GM10248 (cell line): ENCODE measurements at places on chromosomes 12 and 14.

DNA sequence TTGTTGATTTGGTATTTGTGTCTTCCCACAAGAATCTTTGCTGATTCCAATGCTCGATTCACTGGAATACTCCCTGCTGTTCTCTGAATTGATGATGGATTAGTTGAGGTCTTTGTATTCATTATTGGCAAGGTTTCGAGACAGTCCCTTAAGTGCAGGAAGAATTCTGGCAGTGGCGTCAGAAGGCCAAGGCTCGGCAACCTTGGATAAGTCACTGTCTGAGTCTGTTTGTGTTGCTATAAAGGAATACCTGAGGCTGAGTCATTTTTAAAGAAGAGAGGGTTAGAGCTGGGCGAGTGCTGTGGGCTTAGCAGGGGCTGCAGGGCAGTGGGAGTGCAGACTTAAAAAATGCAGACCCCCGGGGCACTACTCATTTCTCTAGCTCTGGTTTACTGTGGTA, 56.9 kb downstream of the CHST11 start:
- DNase-seq: no peak

GRCh38 chr14:24858052-24858451, 191.9 kb downstream of the STXBP6 start:
- no peak for DNase-seq

DNA sequence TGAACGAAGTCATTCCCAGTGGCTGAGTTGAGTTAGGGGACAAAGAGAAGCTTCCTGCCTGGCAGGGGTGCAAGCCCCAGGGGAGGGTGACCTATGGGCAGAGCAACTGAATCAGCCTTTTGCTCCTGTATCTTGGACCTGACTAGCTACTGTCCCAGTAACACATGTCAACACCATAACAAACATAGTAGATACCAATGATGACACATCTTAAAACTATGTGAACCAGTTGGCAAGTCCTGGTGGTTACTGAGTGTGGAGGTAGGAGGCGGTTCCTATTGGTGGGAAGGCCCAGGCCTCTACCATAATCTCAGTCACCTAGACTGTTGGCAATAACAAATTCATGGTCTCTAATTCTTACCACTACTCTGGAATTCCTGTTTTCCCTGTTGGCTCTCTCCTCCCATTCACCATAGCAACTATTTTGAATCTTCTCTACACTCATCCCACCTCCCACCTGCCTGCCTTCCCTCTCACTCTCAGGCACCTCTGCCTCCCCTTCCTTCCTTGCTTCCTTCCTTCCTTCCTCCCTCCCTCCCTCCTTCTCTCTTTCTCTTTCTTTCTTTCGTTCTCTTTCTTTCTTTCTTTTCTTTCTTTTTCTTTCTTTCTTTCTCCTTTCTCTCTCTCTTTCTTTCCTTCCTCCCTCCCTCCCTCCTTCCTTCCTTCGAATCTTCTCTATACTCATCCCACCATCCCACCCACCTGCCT, 8.1 kb upstream of the P2RX7 start:
- no peak for DNase-seq

DNA sequence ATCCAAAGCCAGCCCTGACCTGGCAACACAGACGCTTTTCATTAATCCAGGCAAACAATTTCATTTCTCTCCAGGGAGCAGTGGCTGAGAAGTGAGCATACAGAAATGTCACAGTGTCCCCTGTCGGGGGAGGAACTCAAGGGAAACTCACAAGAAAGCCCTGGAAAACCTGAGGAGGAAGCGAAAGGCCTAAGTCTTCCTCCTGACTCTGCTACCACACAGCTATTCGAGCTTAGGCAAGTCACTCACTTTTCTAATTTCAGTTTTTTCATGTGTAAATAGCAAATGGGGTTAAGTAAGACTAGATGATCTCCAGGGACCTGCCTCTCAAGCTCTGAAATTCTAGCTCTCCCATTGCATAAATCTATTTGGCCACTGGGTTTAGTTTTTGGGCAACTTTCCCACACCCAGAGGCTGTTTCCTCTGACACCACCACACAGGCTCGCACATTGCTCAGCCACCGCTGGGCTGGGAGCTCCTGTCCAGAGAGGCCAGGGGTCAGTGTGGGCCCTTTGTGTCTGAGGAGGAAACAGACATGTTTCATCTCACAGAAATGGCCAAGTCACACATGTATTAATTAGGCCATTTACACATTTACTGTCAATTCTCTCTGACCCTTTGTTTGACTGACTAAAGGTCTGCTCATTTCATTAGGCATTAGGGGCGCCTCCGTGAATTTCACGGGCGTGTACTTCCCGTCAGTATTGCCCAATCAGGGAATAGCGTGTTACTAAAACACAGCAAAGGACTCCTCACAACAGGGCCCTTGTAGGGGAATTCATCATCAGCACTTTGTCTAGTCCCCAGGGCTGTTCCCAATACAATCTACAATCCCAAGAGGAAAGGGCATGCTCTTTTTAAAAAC, 9.8 kb upstream of the PNMA1 start:
- DNase-seq: no peak

- DNase-seq: no peak
Measured at GRCh38 chr12:113838896-113839295, 127.2 kb downstream of the RBM19 start.

DNA sequence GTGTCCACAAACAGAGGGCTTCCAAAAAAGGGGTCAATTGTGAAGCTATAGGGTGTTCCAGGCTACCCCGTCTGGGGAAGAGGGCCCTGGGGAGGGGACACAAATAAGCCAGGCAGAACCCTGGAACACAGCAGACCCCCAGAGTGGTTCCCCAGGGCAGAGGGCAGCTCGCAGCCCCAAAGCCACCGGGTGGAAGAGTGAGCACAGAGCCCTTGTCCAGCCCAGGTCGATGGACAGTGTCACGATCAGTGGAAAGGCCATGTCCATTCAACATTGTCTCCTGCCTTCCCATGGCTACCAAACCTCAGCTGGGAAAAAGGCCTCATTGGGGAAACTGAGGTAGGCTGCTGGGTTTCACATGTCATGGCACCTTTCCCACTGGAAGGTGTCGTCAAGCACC, 131.4 kb downstream of the DICER1 start:
- no peak for DNase-seq

GRCh38 chr12:79692860-79693577, 2.3 kb upstream of the PAWR start:
- DNase-seq: no peak

DNA sequence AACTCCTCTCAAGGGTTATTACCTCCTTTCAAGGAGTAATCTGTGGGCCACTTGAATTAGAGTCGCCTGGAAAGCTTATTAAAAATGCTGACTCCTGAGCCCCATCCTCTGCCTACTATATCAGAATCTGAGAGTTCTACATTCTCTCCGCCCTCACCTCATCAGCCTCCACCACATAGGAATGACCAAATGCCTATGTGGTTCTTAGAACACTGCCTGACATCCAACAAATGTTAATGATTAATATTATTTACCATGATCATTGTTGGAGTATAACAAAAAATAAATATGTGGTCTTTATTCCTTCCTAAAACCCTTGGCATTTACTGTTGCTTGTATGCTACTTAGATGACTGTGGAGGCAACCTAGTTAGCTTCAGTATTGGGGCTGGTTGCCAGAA, 91.9 kb downstream of the BBS10 start:
- no peak for DNase-seq

- no peak for DNase-seq
Measured at GRCh38 chr14:94903338-94903737, 133.4 kb upstream of the GSC start.

DNA sequence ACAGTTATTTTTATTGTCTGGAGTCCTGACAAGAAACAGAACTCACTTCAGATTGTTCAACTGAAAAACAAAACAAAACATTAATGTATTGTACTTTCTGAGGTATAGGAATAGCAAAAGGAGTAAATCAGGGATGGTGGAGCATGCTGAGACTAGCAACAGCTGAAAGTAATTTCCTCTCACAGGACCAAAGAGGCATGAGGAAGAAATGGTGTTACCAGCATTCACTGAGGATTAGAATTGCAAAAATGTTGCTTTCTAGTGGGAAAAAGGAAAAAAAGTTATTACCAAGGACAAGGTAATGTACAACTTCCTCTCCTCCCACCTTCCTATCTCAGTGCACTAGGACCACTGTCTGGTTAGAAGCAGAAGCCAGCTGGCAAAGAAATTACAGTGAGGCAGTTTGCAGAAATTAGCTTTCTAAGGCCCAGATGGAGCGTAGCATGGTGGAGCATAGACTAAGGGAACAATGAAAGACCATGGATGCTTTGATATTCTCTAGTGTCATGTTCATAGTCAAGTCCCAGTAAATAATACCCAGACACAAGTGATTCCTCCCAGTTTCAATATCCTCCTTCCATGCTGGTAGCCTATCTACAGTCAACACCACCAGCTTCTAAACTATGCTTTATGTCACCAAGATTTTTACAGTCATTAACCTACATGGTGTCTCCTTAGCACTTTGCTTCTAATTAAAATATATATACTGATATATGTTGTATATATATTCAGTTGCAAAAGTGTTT, 133.7 kb upstream of the DCN start:
- DNase-seq: no peak

GRCh38 chr12:129564768-129565167, 339.1 kb downstream of the TMEM132D start:
- DNase-seq: no peak

DNA sequence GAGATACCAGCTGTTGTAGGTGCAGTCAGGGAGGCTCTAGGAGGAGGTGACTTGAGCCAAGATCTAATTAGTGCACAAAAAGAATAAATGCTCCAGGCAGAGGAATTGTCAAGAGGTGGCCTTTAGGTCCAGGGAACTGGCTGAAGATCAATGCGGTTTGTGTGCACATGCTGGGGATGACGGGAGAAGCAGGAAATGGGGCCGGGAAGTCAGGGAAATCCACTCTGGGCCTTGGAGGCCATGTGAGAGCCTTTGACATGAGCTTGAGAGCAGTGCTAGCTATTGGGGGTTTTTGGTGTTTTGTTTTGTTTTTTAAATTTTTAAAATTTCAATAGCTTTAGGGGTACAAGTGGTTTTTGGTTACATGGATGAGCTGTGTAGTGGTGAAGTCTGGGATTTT, 67.4 kb downstream of the MVK start:
- DNase-seq: no peak

GRCh38 chr12:30025317-30025716, 241.6 kb upstream of the TMTC1 start:
- no peak for DNase-seq

GRCh38 chr12:3047961-3048360, 29.2 kb upstream of the TSPAN9 start:
- DNase-seq: no peak

- DNase-seq: peak; percentile 79
Measured at GRCh38 chr14:103679351-103679750, 35.9 kb downstream of the XRCC3 start.

DNA sequence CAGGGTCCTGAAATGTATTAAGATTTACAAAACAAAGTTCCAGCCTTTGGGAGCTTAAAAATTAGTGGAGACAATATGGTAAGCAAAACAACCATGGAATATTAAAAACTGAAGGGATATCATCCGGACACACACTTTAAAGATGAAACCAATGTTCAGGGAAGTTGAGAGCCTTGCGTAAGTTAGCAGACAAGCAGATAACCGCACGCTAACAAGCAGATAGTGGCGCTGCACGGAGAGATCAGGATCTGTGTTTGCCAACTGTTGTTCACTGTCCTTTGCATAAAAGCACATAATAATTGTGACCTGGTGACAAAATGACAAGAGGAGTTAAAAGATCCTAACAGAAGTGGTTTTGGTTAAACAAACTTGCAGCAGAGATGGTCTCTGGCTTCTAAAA, 14.3 kb upstream of the TMEM229B start:
- no peak for DNase-seq

DNA sequence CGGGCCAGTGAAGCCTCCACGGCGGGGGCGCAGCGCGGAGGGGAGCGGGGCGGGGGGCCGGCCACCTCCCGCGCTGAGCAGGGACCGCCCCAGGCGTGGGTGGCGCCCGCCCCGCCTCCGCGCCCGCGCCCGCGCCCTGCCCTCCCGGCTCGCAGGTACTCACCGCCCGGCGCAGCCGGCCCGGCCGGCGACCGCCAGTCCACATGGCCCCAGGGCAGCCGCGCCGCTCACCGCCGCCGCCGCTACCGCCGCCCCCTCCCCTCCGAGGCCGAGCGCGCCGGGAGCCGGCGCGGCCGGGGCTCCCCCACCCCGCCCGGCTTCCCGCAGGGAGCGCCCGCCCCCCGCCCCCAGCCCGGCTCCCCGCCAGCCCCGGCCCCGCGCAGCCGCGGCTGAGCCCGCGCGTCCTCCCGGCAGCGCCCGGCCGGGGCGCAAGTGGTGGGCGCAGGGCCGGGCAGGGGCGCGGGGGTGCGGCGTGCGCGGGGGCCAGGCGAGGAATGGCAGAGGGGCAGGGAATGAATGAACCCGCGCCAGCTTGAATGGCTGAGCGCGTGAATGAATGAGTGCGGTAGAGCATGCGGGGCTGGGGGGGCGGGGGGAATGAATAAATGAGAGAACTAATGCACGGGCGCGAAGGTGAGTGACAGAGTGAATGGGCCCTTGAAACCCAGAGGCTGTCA, at the start of gene BEGAIN:
Gene BEGAIN (minus strand): TSS at position 332 of the 677 bp plus-strand sequence. CDS start 127 bp downstream, at position 205.
- DNase-seq: no peak

DNA sequence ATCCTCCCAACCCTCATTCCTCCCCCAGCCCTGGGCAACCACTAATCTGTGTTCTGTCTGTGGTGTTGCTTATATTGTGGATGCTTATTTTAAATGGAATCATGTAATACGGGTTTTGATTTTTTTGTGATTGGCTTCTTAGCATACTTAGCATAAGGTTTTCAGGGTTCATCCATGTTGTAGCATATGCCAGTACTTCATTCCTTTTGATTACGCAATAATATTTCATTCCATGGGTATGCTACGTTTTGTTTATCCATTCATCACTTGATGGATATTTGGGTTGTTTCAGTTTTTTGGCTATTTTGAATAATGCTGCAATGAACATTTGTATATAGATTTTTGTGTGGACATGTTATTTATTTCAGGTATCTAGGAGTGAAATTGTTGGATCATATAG, 82.9 kb downstream of the TSPAN9 start:
- DNase-seq: no peak

- no peak for DNase-seq
Measured at GRCh38 chr14:104521816-104522745, 57.5 kb upstream of the C14orf180 start.

DNA sequence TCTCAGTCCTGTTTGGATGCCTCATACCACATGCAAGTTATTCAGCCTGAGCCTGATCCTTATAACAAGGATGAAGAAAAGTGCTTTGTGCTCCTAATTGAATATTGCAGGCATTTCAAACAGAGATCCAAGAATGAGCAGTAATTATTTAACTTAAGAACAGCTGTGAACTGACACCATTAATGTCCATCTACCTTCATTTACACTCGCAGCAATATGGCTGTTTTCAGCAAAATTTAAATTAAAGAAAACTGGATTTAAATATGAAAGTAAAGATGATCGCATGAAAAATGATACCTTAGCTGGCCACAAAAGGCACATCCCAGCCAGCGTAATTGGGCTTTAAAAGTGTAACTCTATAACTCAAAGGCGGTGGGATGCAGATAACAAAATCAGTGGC, 466.3 kb downstream of the GALC start:
- DNase-seq: no peak

GRCh38 chr14:59576332-59577294, at the start of gene CCDC175:
CCDC175 (minus strand) TSS chr14:59576812; CDS start chr14:59576775, 37 bp downstream.
- peak; percentile 87 for DNase-seq

GRCh38 chr14:70804556-70805162, 4.7 kb downstream of the MAP3K9 start:
- no peak for DNase-seq
